Stimulated activated CD4-positive, alpha-beta T cell treated with anti-CD3 and anti-CD28 coated beads, TNF-alpha, amount 100 ng/mL, for 24 hours (primary cell): ENCODE measurements at places on chromosomes 6 and 20.

DNA sequence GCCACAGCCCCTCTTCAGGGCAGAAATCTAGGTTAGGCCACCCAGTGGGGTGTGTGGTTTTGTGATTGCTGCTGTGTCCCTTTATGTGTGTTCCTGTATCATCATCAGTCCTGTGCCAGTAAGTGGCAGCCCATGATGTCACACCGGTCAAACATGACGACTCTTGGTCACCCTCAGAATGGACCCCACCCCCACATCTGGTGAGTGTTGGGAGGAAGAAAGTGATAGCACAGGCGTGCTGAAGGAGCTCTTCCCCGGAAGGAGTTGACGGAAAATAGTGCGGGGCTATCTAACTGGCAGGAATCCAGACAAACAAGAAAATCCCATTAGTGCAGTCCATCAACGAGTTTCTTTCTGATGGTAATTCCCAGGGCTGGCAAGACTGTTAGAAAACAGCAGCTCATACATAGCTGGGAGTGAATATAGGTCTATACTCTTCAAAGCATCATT lies 33.4 kb upstream of the IL17A start:
- DNase-seq: no peak

- DNase-seq: no peak
These were observed 12.4 kb downstream of the LY86 start for GRCh38 chr6:6600875-6601274.

DNA sequence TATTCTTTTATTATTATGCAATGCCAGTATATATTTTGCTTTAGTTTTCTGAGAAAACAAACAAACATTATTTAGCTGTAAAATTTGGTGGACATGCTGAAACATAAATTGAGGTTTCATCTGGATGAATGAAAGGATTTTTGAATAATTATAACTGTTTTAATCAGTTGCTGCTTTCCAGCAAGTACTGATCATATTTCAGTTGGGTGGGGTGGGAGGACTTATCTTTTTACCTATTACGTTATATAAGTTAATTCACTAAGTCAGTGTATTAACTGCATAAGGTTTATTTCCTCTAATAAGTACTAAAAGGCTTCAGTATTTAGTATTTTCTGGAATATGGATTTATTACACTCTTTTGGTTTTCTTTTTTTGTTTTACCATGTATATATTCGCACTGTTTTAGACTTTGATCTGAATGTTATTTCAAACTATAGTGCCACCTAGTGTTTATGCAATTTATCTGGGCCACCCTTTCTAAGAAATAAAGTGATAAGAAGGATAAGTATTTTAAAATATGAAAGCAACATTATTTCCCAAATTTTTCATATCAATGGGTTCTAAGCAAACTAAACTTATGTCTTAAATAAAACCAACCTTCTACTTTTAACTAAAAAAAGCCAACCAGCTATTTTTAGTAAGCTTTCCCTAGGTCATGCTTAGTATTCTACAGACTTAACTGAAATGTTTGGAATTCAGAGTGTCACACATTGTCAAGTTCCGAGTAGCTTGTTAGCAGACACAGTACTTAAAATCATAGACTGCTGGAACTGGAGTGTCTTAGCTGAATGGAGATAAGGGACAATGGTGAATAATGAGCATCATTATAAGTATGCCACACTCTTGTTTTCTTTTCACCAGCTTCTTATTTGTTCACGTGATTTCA lies 105.4 kb upstream of the MCHR2 start:
- no peak for DNase-seq

DNA sequence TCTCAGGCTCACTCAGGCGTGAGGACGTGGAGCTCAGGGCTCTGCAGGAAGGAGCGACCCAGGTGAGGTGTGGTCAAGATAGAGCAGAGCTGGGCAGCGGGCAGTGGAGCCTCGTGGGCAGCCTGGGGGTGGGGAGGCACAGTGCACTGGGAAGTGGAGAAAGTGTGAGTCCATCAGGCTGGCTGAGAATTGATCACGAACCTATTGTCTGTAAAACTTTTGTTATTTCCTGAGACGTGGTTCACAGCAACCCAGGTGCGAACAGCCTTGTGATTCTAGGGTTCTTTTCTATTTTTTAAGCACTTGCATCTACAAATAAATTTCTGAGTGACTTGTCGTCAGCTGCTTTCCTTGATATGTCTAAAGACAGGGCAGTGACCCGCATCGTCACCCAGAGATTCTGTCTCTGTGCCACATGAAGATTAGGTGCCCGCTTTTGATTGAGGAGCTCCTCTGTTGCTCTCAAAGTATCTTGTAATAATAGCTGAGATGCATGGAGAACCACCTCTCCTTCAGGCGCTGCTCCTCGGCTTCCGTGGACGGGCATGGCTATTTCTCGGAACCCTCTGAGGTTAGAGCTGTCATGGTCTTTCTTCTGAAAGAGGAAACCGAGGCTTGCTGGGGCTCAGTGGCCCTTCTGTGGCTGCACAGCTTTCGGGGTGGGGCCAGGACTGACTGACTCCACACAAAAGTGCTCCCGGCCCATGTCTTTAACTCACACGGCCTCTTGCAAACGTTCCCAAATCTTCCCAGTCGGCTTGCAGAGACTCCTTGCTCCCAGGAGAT lies 662 bp upstream of the CCR6 start:
- DNase-seq: no peak

DNA sequence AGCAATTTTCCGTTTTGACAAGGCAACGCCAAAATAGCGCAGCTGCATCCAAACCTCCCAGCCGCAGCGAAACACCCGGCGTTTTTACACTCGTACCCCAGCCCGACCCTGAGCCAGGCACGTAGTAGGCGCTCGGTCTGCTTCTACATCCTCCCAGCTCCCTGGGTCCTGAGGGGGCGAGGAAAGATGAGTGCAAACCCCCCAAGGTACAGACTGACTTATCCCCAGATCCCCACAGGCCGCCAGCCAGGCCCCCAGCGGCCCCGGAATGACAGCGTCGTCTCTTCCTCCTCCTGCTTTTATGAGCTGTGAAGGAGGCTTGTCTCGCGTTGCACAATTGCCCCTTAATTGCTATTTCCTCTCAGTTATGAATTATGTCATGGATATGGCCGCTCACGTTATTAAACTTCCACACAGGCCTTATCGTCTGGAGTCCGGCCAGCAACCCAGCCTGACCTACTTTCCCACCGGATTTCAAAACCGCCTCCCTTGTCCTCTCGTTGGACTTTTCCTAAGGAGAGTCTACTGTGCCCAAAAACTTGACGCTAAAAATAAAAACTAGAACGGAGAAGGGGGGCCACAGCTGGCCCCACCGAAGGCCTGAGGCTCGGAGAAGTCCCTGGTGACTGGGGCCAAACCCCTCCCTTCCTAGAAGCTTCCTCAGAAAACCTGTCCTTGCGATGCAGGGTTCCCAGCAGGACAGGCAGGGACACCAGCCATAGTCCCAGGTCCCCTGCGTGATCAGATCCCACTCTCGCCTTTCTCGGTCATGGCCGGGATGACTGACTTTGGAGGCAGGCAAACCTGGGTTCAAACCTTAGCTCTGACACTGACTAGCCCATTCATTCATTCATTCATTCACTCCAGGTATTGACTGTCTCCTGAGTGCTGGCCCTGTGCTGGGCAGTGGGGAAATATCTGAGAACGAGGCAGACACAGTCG lies 130.9 kb upstream of the PTPN1 start:
- DNase-seq: no peak

DNA sequence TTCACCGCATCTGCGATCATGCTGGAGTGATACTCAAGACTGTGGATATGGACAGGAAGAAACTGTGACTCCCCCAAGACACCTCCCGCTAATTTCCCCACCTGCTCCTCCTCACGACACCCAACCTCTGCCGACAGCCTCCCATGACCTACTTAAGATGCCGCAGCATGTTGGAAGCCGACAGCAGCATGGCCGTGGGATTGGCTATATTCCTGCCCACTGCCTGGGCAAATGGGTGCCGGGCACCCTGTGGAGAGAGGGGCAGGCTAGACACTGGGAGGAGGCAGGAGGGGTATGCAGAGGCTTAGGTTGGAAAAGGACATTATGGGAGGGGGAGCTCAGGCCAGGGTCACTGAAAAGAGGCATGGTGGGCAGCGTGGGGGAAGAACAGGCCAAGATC lies 4.5 kb downstream of the IDH3B start:
- no peak for DNase-seq

GRCh38 chr6:149235130-149235561 lies 82.4 kb upstream of the TAB2 start:
- DNase-seq: no peak

DNA sequence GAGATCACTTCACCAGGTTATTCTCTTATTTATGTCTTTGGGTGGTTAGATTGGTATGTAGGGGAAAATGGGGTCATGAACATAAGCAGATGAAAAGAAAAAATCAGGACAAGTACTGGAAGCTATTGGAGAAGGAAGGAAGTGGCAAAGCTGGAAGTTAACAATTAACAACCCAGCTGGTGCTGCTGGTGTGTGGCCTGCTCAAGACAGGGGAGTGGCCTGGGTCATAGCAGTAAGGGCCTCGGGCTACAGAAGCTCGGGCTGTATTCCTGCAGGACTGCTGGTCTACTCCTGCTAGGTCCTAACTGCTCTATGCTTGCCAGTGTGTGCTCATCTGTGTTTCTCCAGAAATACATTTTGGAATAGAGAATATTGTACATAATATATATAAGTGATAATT lies 19.6 kb downstream of the MYLIP start:
- no peak for DNase-seq

- DNase-seq: peak; percentile 28
These were observed 911 bp downstream of the CDK19 start for GRCh38 chr6:110814102-110815014.

- DNase-seq: no peak
These were observed 14.7 kb upstream of the DST start for GRCh38 chr6:56657354-56657753.

DNA sequence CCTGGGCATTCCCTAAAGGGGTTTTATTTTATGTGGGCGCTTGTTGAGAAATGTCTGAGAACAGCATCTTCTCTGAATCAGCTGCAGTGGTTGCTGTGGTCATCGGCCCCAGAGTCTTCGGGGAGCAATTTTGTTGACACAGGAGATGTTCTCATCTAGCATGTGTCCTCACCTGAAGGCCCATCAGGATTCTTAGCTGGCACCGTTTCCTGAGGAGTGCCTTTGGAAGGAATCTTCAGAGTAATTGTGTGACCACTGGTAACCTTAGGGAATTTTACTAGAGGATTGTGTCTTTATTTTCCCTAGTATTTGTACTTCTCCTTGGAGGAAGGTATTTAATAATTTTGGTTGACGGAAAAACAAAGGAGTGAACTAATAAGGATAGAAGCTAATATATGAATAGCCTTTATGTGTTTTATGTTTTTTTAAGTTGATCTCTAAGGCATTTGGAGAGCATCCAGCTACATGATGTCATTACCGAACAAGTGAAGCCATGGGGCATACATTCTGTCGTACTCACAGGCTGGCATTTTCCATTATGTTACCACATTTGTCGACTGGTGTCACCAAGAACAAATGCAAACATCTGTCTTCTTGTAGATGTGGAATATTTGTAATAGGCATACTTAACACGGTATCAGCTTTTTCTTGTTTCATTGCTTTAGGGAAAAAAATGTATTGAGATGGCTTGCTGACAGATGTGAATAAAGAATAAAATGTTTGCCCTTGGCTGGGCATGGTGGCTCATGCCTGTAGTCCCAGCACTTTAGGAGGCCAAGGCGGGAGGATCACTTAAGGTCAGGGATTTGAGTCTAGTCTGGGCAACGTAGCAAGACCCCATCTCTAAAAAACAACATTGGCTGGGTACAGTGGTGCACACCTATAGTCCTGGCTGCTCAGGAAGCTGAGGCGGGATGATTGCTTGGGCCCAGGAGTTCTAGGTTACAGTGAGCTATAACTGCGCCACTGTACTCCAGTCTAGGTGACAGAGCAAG lies 41.9 kb downstream of the TULP4 start:
- no peak for DNase-seq

DNA sequence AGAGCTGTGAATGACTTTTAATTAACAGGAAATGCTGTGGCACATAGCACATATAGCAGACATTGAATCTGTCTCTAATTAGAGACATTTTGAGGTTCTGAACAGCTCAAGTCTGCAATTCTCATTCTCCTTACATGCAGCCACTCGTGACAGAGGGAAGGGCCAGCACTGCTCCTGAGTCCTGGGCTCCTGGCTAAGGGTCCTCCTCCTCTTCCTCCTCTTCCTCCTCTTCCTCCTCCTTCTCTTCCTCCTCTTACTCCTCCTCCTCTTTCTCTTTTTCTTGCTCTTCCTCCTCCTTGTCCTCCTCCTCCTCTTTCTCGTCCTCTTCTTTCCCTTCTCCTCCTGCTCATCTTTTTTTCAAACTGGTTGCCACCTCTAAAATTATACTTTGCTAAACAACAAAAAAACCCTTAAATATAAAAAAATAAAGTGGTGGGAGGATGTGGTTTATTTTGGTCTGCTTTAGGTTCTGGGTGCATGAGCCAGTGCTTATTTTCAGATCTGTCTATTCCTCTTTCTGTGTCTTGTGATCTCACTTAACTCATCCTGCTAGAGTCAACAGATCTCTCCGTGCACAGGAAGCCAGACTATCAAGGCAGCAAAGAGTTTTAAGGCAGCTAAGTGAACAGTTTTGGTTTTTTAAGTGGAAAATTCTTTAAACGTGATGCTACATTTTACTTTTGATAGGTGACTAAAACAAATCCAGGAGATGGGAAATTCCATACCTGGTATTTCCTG lies 159.3 kb downstream of the CD83 start:
- DNase-seq: no peak

DNA sequence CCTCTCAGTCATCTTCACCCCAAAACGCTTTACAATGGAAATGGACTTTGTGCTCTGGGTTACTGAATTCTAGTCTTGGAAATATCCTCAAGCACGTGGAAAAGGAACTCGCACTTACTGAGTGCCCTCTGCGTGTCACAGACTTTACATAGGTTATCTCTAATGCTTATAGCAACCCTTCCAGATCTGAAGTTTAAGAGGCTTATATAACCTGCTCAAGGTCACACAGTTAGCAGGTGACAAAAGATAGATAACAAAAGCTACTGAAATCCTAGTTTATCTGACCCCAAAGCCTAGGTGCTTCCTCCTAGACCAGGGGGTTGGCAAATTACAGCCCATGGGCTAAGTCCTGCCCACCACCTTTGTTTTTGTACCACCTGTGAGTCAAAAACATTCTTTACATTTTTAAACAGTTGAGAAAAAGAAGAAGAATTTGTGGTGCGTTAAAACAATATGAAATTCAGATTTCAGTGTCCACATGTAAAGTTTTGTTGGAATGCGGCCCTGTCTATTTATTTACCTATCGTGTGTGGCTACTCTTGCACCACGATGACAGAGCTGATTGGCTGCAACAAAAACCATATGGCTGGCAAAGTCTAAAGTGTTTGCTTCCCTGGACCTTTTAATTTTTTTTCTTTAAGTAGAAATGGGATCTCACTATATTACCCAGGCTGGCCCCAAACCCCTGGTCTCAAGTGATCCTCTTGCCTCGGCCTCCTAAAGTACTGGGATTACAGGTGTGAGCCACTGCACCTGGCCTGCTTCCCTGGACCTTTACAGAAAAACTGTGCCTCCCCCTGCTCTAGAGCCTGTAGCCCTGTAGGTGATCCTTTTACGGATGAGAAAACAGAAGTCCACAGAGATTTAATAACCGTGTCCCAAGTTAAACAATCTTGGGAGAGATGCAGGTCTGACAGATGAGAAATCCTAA lies 110.2 kb upstream of the RREB1 start:
- no peak for DNase-seq
